ENCODE measurements at places on chromosomes 6 and 20.

GRCh38 chr6:2547355-2547754, 203.4 kb downstream of the MYLK4 start:
- DNase-seq, result no peak

GRCh38 chr20:1010659-1011058, 8.5 kb upstream of the RSPO4 start:
- DNase-seq, result peak; percentile 44

- DNase-seq, result no peak
These were observed 110.6 kb downstream of the CDKAL1 start for GRCh38 chr6:20644667-20645370.

DNA sequence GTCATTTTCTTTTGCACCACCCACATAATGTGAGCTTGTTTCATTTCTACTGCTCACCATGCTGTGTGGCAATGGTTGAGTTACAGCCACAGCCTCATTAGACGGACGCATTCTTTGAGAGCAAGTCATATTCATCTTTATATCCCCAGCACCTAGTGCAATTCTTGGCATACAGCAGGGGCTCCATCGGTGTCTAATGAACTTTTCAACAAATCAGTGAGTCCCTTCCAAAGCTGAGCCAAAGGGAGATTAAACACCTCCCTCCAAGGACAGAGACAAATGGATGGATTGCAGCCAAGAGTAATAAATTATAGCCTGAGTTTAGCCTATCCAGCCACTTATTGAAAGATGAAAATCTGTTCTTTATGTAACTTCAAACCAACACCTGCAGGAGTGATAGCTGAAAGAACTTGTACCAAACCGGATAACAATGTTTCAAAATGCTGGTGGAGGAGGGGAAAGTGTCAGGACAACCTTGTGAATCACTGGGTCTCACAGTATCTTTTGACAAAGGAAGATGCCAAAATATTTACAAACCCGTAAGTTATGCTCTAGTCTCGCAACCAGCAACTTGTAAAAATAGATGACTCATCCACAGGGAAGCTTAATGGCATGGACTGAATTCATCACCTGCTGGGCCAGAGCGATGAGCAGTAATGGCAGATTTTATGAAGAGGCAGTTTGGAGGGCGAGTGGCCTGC, 139.0 kb downstream of the PXDC1 start:
- DNase-seq, result no peak

GRCh38 chr20:63626424-63627128, at the start of gene GMEB2:
GMEB2 (minus strand) TSS chr20:63627101; CDS start chr20:63619397, 7,704 bp downstream.
- peak; percentile 75 for DNase-seq

DNA sequence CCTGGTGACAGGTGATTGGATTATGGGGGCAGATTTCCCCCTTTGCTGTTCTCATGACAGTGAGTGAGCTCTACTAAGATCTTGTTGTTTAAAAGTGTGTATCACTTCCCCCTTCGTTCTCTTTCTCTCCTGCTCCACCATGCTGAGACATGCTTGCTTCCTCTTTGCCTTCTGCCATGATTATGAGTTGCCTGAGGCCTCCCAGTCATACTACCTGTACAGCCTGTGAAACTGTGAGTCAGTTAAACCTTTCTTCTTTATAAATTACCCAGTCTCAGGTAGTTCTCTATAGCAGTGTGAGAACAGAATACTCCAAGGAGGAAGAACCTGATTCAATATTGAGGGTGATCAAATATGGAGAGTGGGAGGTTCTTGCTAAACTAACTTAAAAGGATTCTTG, 724.9 kb downstream of the DOK5 start:
- no peak for DNase-seq

DNA sequence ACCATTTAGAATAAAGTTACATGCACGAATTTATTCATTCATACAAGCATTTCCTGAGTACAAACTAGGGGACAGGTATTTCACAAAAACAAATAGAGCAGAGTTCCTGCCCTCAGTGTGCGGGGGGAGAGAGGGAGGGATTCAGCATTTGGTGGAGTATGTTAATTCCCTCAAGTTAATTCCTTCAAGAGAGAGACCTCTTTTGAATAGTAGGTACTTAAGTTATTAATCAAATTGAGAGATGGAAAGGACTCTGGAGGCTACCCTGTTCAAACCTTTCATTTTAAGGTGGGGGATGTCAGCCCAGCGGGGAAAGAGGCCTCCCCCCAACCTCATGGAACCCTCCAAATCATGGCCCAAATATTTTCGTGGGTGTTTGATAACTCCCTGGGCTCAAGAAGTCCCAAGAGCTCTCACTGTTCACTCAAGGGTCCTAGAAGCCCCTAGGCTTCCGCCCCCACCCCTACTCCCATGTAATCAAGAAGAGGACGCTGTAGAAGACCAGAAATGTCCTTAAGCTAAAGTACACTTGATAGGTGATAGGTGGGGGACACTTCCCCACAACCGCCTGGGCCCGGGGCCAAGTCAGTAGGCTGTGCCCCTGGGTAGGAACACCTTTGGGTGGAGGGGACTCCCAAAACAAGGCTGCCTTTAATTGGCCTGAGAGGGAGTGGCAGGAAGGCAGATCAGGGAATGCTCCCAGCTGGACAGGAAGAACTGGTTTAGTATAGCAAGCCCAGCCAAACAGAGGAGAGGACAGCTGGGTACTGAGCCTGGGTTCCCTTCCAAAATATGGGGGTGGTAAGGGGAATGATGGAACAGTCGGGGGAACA, 2.9 kb downstream of the SDC4 start:
- no peak for DNase-seq

- DNase-seq, result peak; percentile 35
These were observed 9.9 kb upstream of the GTSF1L start for GRCh38 chr20:43736588-43737158.

DNA sequence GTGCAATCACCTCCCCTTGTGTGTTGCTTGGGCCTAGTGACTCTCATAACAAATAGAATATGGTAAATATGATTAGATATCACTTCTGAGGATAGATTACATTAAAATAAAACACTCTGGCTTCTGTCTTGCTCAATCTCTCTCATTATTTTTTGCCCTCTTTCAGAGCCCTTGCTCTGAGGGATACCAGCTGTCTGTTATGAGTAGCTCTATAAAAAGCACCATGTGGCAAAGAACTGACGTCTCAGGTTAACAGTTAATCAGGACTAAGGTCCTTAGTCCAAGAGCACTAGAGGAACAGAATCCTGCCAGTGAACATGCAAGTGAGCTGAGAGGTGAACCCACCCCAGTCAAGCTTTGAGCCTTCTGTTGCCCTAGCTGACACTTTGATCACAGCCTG, 402.2 kb upstream of the HTR1E start:
- DNase-seq, result no peak

GRCh38 chr6:23533311-23533710, 592.7 kb upstream of the NRSN1 start:
- no peak for DNase-seq

DNA sequence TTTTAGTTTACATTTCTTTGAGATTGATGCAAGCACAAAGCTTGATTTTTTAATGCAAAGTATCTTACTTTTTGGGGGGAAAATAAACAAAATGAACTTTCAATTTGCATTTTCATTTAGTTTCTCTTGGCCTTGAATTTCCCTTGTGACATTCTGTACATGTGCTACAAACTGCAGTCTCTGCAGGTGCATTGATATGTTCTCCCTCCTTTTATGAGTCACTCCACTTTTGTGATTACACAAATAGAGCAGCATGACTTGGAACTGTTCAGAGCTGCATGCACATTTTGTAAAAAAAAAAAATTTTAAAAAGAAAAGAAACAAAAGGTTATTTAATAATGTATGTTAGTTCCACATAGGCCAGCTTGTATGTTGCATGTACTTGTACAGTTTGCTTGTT, 220.0 kb upstream of the KCNQ5 start:
- DNase-seq, result no peak

DNA sequence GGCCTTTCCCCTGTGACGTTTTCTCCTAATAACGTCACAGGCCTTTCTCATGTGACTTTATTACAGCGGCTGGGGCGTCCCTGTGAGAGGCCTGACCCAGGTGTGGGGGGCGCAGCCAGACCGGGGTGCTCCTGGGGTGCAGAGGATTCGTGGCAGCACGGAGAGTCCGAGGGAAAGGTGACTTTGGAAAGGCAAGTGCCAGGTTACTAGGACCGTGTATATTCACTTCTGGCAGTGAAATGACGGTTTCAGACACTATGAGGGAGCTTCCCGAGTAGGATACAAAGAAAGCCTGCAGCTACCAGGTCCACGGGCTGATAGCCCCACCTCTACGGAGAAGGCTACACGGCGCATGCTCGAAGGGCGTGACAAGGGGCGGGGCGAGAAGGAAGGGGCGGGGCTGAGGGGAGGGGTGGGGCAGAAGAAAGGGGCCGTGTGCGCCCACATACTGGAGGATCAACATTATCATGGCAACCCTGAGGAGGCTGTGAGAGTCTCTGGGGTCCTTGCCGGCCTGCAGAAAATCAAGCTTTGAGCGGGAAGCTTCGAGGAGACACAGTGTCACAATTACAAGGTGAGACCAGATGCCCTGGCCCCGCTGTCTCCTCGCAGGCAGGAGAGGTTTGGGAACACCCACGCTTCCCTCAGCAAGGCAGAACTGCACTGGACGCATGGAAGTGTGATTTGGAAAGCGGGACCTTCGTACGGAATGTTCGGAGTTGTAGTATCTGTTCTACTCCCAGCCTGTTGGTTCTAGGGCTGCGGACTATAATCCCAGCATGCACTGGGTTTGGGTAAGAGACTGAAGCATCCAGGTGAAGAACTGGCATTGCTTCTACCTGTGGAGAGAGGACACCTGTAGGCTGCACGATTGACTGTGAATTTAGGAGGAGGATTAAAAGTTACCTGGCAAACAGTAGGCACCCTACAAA, 54.4 kb upstream of the ZNF337 start:
- peak; percentile 28 for DNase-seq

GRCh38 chr6:101001012-101001411, 119.9 kb upstream of the ASCC3 start:
- DNase-seq, result no peak

GRCh38 chr20:22353586-22353985, 230.8 kb downstream of the FOXA2 start:
- DNase-seq, result no peak

GRCh38 chr20:46118481-46119020, 437 bp downstream of the CD40 start:
- DNase-seq, result no peak

- DNase-seq, result no peak
These were observed 33.2 kb upstream of the PNISR start for GRCh38 chr6:99458319-99458718.

DNA sequence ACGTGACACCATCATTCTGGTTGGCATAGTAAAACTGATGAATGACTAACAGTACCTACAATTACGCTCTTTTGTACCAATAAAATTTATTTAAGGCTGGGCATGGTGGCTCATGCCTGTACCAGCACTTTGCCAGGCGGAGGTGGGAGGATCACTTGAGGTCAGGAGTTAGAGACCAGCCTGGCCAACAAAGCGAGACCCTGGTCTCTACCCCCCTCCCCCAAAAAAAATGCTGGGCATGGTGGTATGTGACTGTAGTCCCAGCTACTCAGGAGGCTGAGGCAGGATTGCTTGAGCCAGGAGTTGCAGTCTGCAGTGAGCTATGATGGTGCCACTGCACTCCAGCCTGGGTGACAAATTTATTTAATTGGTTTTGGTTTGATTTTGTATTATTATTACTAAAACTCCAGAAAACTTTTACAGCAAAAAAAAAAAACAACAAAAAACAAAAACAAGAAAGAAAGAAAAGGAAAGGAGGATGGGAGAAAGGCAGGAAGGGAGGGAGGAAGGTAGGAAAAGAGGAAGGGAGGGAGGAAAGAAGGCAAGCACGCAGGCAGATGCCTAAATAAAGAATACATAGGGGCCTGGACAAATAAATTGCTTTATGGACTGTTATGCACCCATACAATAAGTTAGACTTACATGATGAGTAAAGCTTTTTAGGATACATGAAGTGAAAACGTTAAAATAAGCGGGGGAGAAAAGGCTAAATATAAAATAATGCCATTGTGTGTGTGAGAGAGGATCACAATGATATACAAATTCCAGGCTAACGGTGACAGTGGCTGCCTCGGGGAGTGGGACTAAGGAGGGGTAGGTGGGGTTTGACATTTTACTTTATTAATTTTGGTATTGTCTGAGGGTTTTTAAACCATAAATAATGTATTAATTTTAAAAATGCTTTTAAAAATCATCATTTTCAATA, 682 bp upstream of the ZSCAN9 start:
- DNase-seq, result no peak

GRCh38 chr6:159044899-159045727, at the start of gene TAGAP:
TAGAP (minus strand) TSS chr6:159044991; CDS start chr6:159044146, 845 bp downstream.
- peak; percentile 44 for DNase-seq

- DNase-seq, result no peak
These were observed 2.1 kb upstream of the IP6K3 start for GRCh38 chr6:33748841-33749240.

DNA sequence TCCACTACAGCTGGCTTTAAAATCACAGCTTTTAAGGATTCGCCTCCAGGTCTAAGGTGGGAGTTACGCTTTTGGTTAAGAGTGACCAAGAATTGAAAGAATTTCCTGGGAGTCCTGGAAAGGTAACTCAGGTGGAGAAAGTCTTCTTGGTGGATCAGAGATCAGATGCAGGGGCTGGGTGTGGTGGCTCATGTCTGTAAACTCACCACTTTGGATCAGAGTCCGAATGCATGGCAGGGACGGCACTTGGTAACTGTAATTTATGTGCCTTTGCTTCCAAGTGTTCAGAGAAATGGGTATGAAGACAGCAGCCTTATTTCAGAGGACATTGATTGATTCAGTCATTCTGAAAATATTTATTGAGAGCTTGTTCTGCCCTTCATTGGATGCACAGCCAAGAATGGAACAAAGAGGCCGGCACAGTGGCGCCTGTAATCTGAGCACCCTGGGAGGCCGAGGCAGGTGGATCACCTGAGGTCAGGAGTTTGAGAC, 18.0 kb upstream of the JARID2 start:
- no peak for DNase-seq

GRCh38 chr20:3128275-3128984, 31.2 kb downstream of the FASTKD5 start:
- DNase-seq, result no peak

DNA sequence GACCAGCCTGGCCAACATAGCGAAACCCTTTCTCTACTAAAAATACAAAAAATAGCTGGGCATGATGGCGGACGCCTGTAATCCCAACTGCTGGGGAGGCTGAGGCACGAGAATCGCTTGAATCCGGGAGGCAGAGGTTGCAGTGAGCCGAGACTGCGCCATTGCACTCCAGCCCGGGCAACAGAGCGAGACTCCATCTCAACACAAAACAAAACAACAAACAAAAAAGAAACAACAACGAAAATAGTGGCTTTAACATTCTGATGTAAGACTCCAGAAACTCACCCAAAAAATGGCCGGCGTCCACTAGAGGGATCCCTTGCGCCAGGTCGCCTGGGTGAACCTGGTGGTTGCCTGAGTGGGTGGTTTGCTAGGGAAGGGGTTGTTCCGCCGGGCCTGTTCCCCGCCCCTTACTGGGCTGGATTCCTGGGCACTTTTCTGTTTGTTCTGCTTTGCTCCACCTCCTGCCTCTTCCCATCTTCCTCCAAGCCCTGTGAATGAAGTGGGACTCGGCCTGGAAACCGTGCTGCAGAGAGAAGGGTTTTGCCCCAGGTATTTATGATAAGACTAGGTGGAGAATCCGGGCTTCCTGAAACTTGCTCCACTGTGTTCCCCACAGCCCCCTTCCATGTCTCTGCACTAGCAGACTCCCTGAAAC, 1.5 kb downstream of the PABPC1L start:
- DNase-seq, result peak; percentile 38
